ENCODE measurements at places on chromosomes 5 and 9. TPM values are rescaled to one million over a fixed set of nuclear protein-coding genes. Genes with fewer than 3 reads are reported as not detected.

ANKRD18A gene
- not detected for total RNA-seq

TERT gene
- total RNA-seq = 21.5 TPM

HK3 gene
- total RNA-seq = 0.13 TPM

CRB2 gene
- total RNA-seq = 0.80 TPM

SLC1A3 gene
- 3.4 TPM for total RNA-seq

GRCh38 chr5:6704361-6704851 is 8.8 kb upstream of the TENT4A start:
- no peaks in the 10 kb centered on the region for H3K36me3 ChIP-seq
- no peaks in the 10 kb centered on the region for H3K27me3 ChIP-seq
- H3K27ac ChIP-seq = no peak overlapping the region
- DNase-seq = no peak
- H3K4me1 ChIP-seq = peaks cover 19% of the 10 kb centered on the region
- H3K4me3 ChIP-seq = no peak overlapping the region

DNA sequence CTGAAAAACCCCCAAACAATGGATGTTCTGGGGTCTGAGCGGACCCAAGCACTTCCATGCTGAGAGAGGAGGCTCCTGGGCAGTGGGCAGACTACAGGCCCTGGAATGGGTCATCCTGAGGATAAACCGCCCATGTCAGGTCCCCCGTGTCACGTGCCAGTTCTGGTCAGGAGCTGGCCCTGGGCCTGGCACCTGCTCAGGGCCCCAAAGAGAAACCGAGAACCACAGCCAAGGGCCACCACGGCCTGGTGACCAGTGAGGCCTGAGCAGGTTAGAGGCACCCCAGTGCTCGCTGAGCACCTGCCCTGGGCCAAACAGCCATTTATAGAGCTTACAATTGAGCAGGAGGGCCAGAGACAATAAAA is 15.8 kb downstream of the LMAN2 start:
- no peak for DNase-seq
- H3K27me3 ChIP-seq = no peaks in the 10 kb centered on the region
- peaks cover 72% of the 10 kb centered on the region for H3K36me3 ChIP-seq
- no peaks in the 10 kb centered on the region for H3K4me1 ChIP-seq

- no peak overlapping the region for H3K27ac ChIP-seq
- no peak overlapping the region for H3K4me3 ChIP-seq
- DNase-seq = no peak
These were observed 16.4 kb downstream of the ISL1 start for GRCh38 chr5:51399643-51400006.

- H3K4me1 ChIP-seq = no peaks in the 10 kb centered on the region
- no peaks in the 10 kb centered on the region for H3K36me3 ChIP-seq
- DNase-seq = no peak
- H3K4me3 ChIP-seq = no peak overlapping the region
These were observed 215.8 kb downstream of the EPB41L4A start for GRCh38 chr5:112203229-112203628.

- H3K27me3 ChIP-seq = no peaks in the 10 kb centered on the region
- H3K27ac ChIP-seq = no peak overlapping the region
- no peak for DNase-seq
- peaks cover 5% of the 10 kb centered on the region for H3K4me1 ChIP-seq
These were observed 92.1 kb upstream of the NR5A1 start for GRCh38 chr9:124599121-124599795.

Data from GM12878 (cell line).